ENCODE measurements at places on chromosomes 2 and 18. TPM values are rescaled to one million over a fixed set of nuclear protein-coding genes. Genes with fewer than 3 reads are reported as not detected.

Gene CFAP65
- not detected for total RNA-seq

DNA sequence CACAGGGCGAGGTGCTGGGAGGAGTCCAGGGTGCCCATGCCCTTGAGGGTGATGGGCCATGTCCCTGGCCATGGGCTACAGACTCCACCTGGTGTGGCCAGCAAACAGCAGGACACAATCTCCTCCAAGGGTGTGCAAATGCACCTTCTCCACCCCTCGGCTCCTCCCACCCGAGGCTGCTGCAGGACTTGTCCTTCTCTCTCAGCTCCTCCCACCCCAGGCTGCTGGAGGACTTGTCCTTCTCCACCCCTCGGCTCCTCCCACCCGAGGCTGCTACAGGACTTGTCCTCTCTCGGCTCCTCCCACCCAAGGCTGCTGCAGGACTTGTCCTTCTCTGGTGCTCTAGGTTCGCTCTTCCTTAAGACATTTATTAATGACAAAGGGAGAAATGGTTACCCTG is 57.3 kb upstream of the SNTG2 start:
- no peak for DNase-seq

Gene ABCG5
- not detected for total RNA-seq

DNA sequence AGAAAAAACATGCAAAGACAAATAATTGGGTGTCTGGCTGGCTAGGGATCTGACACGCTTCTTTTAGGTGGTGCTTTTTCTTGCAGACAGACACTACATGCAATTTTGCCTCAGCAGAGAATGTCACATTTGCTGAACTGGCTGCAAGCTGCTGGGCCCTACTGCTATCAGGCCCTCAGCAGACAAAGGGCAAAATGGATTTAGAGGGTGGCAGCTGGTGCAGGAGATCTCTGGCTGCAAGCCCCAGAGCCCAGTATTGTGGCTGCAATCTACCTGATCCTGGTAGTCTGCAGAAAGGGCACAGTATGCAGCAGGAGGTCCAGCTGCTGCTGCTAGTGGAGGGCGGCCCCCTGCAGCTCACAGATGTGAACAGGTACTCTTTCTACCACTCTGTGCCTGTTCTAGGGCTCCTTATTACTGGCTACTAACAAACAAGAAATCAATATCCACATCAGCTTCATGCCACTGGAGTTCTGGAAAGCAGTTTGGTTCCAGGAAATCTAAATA is 796.7 kb upstream of the CELF4 start:
- no peak for DNase-seq

DNA sequence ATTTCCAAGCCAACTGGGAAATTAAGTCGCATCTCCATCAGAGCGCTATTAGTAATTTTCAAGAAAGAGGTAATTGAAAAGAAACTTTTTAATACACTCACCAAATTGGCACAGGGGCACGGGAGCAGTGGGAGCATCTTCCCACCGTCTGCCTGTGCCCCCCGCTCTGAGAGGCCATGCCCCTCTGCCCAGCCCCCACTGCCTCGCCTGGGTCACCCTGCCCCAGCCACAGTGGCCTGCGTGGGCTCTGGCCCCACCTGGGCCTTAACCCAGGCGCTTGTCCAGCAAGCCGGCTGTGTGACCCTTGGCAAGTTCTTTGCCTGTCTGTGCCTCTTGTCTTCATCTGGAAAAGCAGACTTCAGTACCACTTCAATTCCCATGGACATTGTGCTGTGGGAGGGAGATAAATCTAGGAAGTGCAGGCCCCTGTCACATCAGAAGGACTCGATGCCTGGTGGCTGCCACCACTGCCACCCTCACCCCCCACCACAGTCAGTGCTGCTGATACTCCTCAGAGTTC is 31.9 kb downstream of the GLI2 start:
- no peak for DNase-seq

DNA sequence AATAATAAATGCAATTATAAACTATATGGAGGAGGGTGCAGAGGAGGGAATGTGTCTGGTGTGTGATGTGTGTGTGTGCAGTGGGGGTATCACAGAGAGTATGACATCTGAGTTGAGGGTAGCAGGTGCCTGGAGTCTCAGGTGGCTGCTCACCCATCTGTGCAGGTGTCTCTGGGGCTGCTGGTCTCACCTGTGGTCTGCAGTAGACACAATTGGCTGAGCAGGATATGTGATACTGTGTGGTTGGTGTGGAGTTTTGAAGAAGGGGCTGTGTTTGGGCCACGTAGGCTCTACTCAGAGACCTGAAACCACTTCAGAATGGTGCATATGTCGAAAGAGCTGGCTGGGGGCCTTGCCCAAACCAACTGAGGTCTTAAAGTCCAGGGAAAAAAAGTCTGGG is 17.0 kb downstream of the FABP1 start:
- no peak for DNase-seq

- DNase-seq, result no peak
Measured at GRCh38 chr2:69950241-69950640, 11.2 kb downstream of the ASPRV1 start.

GRCh38 chr2:75007061-75007460 is 48.6 kb downstream of the POLE4 start:
- no peak for DNase-seq

- no peak for DNase-seq
Measured at GRCh38 chr2:232490221-232491138, 2.8 kb upstream of the ECEL1 start.

DNA sequence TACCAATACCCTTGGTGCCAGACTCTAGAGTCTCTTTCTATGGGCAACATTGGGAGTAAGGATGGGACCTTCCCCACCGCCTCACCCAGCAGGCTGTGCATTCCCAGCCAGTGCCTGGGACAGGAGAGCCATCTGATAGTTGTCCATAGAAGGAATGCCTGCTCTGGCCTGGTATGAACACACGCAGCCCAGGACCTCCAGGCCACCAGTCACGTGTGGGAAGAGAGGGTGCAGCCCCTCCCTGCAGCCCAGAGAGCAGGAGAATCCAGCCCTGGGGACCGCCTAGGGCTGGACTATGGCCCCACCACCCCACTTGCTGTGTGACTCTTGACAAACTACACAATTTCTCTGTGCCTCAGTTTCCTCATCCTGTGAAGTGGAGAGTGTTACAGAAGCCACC is 52.5 kb upstream of the ID2 start:
- no peak for DNase-seq

Gene TUBB8B
- not detected for total RNA-seq

DNA sequence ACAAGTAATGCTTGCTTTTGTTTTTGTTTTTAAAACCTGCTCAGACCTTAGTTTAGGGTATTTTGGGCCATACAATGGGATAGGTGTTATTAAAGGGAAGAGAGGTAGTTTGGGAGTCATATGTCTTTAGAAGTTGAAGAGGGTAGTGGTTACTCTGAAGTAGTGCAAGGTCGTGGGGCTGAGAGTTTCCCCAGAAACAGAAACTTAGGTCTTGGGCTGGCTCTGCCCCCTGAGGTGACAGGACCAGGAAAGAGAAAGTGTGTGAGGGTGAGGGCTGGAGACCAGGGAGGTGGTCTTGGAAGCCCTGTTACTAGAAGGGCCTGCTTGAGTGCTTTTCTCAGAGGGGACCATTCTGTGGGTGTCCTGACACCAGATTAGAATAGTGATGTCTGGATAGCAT is 500.5 kb upstream of the SPHKAP start:
- DNase-seq, result no peak

- no peak for DNase-seq
Measured at GRCh38 chr18:35733408-35733807, 151.9 kb downstream of the GALNT1 start.

DNA sequence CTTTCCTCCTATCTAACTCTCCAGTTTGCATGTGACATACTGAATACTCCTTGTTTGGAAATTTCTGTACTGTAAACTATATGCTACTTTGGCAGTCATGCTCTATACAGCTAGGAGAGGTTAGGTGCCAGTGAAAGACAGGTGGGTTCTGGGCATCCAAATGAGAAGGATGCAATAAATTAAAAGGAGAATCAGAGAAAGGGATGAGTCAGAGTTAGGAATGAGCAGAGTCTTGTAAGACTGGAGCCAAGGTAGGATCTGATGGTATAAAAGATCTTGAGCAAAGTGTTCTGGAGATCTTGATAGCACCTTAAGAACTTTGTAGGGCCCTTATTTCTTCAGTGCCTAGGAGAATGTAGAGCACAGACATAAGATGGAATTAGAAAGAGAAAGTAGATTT is 58.7 kb upstream of the STAM2 start:
- peak; percentile 18 for DNase-seq

DNA sequence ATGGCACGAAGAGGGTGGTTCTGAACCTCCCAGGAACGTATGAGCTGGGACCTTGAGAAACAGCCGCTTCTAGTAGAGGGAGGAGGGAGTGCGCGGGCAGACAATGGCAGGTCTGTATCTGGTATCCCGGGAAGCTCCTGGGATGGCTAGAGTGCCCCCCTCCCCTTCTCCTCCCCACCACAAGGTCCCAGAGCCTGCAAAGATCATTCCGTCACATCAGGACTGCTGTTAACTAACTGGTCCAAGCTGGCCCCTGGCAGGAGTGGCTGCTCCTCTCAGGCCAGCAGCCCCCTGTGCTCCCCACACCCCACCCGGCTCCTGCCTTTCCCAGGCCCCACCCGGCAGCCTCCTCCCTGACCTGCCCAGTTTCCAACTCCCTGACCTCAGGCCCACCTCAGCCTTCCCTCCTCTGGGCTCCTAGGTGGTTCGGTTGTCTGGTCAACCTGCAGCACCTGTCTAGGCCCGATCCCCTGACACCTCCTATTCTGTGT is 75.0 kb downstream of the TPO start:
- no peak for DNase-seq

DNA sequence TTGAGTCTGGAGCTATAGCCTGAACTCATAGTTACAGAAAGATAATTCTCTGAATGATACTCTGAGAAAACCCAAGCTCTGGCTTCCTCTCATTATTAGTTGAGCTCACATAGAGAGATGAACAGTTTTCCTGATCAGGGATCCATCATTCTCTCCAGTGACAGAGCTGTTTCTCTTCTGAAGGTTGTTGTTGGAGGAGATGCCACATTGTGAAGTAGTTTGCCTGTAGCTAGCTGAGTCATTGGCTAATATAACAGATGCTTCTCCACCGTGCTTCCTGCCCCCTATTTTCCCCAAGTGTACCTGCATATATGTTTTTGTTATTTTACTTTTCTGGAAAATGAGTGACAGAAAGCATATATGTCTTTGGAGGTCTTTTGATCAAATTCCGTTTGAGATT is 64.6 kb downstream of the OSBPL6 start:
- peak; percentile 33 for DNase-seq

Gene TUBA4B
- 0.25 TPM for total RNA-seq

- DNase-seq, result peak; percentile 68
Measured at GRCh38 chr2:10497797-10498251, 49.7 kb upstream of the ODC1 start.

- no peak for DNase-seq
Measured at GRCh38 chr2:170972296-170973224, 43.5 kb downstream of the GORASP2 start.

DNA sequence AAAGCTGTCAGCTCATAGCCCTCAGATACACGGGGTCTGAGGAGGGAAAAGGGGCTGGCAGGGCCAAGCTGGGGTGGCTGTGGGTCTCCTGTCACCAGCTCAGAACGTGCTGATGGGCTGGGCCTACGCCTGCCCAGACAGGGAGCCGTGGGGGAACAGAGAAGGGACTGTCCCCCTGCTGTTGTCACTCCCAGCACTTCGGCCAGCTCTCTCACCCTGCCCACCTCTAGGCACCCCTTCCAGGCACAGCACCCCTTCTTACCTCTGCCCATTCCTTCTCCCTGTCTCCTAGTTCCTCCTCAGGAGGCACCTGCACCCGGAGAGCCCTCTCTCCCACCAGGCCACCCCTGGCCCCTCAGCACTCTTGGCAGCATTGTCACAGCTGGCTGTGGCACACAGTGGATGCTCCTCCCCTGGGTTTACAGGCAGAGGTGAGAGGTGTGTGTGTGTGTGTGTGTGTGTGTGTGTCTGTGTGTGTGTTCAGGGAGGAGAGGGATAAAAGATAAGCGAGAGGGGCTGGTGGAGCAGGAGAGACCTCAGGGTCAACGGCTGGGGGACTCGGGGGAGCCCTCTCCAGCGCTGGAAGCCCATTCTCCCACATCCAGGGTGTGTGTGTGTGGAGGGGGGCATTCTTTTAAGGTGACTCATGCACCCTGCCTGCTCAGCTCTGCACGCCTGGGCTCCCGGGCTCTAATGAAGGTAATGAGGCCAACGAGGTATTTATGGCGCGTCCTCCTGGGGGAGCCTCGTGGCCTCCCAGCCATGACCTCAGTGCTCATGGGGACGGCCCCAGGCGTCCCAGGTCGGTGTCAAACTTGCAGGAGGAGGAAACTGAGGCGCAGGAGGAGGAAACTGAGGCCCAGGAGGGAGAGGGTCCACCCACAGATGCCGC is 66.1 kb upstream of the SMAD7 start:
- peak; percentile 90 for DNase-seq

Gene TAF4B
- total RNA-seq, result 6.8 TPM

GRCh38 chr2:240351088-240351741 is 84.2 kb upstream of the GPC1 start:
- no peak for DNase-seq

Gene SCYGR8
- total RNA-seq, result not detected

DNA sequence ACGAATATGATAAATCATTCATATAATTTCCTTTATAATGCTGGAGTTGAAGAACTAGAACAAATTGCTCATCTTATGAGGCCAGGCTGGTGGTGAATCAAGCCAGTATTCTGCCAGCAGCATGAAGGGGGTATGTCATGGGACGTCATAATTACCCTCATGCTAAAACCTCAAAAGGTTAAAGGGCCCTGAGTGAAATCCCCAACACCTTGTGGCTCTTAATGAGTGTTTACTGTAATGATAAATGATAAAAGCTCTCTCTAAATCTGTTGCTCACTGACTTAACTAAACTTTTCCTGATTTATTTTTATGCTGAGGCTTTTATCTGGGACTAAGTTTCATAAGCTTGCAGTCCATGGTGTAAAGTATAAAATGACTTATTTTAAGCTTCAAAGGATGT is 18.3 kb upstream of the NEDD4L start:
- DNase-seq, result peak; percentile 30

GRCh38 chr2:150120326-150120955 is 367.0 kb downstream of the RND3 start:
- no peak for DNase-seq

Gene DLGAP1
- 7.2 TPM for total RNA-seq

Gene SCTR
- total RNA-seq, result not detected

Gene ITGB6
- total RNA-seq, result 383 TPM

Measured in renal cortical epithelial cell (primary cell).